Uterus (tissue), 4 donors: ENCODE measurements at places on chromosomes 1 and 21. TPM values are rescaled to one million over a fixed set of nuclear protein-coding genes. Genes with fewer than 3 reads are reported as not detected.
A peak's percentile ranks its signal among the peaks of the same experiment; 100 is the strongest.

- no peaks in the 10 kb centered on the region for H3K27me3 ChIP-seq
- H3K36me3 ChIP-seq, result no peaks in the 10 kb centered on the region
- H3K4me3 ChIP-seq, result peak overlapping the region; percentile 98
- H3K27ac ChIP-seq, result peak overlapping the region; percentile 94
Observed at GRCh38 chr1:197200272-197200899, 53.9 kb upstream of the ASPM start.

ADGRL2 gene
- total RNA-seq, result 29.1 TPM

- no peaks in the 10 kb centered on the region for H3K36me3 ChIP-seq
- no peaks in the 10 kb centered on the region for H3K4me1 ChIP-seq
- no peak overlapping the region for H3K27ac ChIP-seq
- H3K4me3 ChIP-seq, result no peak overlapping the region
Observed at GRCh38 chr1:169414952-169415351, 12.3 kb downstream of the CCDC181 start.

GRCh38 chr1:109467301-109467777 is 993 bp downstream of the SYPL2 start:
- H3K27me3 ChIP-seq, result no peaks in the 10 kb centered on the region
- peak overlapping the region; percentile 82 for H3K27ac ChIP-seq
- peak overlapping the region; percentile 50 for H3K4me3 ChIP-seq
- peak; percentile 21 for DNase-seq

DNA sequence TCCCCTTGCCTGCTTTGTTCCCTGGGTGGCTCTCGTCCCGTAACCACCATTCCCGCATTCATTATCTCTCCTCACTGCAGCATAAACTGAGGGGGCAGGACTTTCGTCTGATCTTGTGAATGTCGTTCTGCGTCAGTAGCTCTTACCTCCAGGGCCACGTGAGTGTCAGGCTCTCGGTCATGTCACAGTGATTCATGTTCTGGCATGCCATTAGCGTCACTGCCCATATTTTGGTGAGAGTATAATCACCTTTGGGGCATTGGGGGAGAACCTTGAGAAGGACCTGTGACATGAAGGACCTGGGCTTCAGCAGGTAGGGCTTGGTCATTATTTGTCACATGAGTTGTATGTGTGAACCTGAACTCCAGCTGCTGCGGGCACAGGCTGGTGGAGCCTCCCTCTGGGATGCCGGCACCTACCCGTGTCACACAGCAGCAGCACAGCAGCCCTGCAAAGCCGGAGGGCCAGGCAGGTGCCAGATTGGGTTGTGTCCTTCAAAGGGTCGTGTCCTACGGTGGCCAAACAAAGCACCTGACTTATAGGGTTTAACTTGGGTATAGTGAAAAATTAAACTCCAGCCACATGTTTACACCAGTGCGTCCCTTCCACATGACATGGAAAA is 68.5 kb downstream of the BACE2 start:
- H3K4me3 ChIP-seq, result no peak overlapping the region
- no peaks in the 10 kb centered on the region for H3K36me3 ChIP-seq
- H3K27ac ChIP-seq, result no peak overlapping the region
- no peaks in the 10 kb centered on the region for H3K27me3 ChIP-seq
- DNase-seq, result no peak

GRCh38 chr21:46003575-46004007 is 22.0 kb downstream of the COL6A1 start:
- no peaks in the 10 kb centered on the region for H3K36me3 ChIP-seq
- no peaks in the 10 kb centered on the region for H3K27me3 ChIP-seq
- no peaks in the 10 kb centered on the region for H3K4me1 ChIP-seq
- H3K27ac ChIP-seq, result no peak overlapping the region

SH2D1B gene
- not detected for total RNA-seq

- H3K4me1 ChIP-seq, result peaks cover 16% of the 10 kb centered on the region
- H3K27ac ChIP-seq, result no peak overlapping the region
- H3K36me3 ChIP-seq, result no peaks in the 10 kb centered on the region
- H3K27me3 ChIP-seq, result no peaks in the 10 kb centered on the region
- no peak overlapping the region for H3K4me3 ChIP-seq
Observed at GRCh38 chr1:59685666-59686065, 129.1 kb upstream of the HOOK1 start.

KCNJ9 gene
- not detected for total RNA-seq

DNA sequence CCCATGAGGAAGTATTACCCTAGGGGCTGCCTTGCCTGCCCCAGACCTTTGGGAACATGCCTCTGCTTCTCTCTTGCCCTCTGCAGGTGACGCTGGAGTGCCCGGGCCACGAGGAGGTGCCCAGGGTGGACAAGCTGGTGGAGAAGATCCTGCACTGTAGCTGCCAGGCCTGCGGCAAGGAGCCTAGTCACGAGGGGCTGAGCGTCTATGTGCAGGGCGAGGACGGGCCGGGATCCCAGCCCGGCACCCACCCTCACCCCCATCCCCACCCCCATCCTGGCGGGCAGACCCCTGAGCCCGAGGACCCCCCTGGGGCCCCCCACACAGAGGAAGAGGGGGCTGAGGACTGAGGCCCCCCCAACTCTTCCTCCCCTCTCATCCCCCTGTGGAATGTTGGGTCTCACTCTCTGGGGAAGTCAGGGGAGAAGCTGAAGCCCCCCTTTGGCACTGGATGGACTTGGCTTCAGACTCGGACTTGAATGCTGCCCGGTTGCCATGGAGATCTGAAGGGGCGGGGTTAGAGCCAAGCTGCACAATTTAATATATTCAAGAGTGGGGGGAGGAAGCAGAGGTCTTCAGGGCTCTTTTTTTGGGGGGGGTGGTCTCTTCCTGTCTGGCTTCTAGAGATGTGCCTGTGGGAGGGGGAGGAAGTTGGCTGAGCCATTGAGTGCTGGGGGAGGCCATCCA is 7.8 kb upstream of the HTR6 start:
- H3K4me3 ChIP-seq, result no peak overlapping the region
- H3K27me3 ChIP-seq, result no peaks in the 10 kb centered on the region
- no peak for DNase-seq
- no peaks in the 10 kb centered on the region for H3K4me1 ChIP-seq
- no peaks in the 10 kb centered on the region for H3K36me3 ChIP-seq
- no peak overlapping the region for H3K27ac ChIP-seq

GRCh38 chr1:195082183-195082582 is 1526.1 kb downstream of the KCNT2 start:
- no peaks in the 10 kb centered on the region for H3K27me3 ChIP-seq
- H3K4me1 ChIP-seq, result no peaks in the 10 kb centered on the region
- H3K36me3 ChIP-seq, result no peaks in the 10 kb centered on the region
- DNase-seq, result no peak

- H3K27ac ChIP-seq, result no peak overlapping the region
- no peaks in the 10 kb centered on the region for H3K27me3 ChIP-seq
- no peaks in the 10 kb centered on the region for H3K36me3 ChIP-seq
- H3K4me1 ChIP-seq, result no peaks in the 10 kb centered on the region
Observed at GRCh38 chr1:28078680-28079626, 9.5 kb downstream of the EYA3 start.

DNA sequence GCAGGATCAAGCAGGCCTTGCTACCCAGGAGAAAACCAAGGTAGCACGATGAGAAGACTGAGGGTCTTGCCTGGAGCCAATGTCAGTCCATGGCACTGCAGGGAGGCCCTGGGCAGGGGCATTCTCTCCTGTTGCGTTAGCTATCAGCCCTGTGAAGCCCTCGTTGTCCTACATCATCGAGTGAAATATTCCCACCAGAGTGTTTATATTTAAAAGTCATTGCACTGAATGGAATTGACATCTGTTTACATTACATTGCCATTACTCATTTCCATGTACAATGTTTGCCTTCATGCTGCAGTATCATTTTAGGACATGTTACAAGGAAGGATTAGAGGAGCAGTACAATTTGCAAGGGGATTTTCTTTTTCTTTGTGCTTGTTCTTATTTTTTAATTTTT is 243.9 kb downstream of the KAZN start:
- no peaks in the 10 kb centered on the region for H3K27me3 ChIP-seq
- no peaks in the 10 kb centered on the region for H3K36me3 ChIP-seq
- no peak for DNase-seq
- no peak overlapping the region for H3K4me3 ChIP-seq
- no peak overlapping the region for H3K27ac ChIP-seq
- no peaks in the 10 kb centered on the region for H3K4me1 ChIP-seq

DNA sequence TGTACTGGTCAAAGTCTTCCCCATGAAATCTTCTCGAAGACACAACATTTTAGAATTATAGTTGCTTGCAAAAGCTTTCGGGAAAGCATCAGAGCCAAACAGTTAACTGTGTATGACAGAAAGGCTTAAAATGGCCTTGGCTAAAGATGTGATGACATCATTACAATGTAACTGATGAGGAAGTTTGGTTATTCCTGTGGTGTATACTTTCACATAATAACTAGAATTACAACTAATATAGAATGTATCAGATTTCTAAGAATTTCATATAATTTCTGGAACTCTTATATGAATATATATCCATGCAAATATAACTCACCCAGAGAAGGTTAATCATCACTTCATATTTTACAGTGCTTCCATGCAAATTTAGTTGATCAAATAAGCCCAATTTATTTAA is 8.4 kb downstream of the TP73 start:
- no peak overlapping the region for H3K4me3 ChIP-seq
- no peak overlapping the region for H3K27ac ChIP-seq
- DNase-seq, result no peak
- H3K36me3 ChIP-seq, result no peaks in the 10 kb centered on the region

FOXD2 gene
- total RNA-seq, result 0.62 TPM

KIAA1614 gene
- 2.4 TPM for total RNA-seq

DNA sequence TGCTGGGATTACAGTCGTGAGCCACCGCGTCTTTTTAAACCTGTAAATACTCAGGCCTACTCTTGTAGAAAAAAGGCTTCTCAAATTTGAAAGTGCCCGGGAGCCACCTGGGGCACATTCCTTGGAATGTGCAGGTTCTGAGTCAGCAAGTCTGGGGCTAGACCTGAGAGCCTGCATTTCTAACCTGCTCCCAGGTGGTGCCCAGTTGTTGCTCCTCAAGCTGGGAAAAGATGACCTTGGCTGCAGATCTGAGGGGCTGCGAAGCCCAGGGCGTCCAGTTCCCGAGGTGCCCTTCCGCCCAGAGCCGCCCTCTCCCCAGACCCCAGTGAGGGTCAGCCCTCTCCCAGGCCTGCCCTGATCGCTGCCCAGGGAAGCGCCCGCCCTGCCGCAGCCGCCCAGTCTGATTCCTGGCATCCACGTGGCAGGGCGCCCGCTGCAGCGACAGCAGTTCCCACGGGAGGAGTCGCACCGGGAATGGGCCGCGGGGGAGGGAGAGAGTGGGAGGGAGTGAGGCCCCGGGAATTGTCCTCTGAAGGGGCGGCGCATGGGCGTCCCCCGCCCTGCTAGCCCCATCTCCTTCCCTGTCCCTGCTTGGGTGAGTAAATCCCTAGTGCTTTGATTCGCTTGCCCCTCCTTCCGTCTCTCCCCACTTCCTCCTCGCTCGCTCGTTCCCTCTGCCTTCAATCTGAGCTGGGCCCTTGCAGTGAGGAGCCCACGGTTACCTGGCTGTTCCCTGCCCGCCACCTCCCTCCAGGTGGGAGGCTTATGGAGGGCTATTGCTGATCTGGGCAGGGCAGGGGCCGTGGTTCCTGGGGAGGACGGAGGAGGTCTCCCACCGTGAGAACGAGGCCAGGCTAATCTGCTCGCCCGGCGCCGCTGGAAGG is 18.8 kb upstream of the TENT5B start:
- peak overlapping the region; percentile 60 for H3K27ac ChIP-seq
- peak; percentile 77 for DNase-seq
- H3K36me3 ChIP-seq, result no peaks in the 10 kb centered on the region
- H3K4me1 ChIP-seq, result no peaks in the 10 kb centered on the region

GRCh38 chr1:173853074-173853473 is 14.7 kb downstream of the GAS5 start:
- peak overlapping the region; percentile 59 for H3K27ac ChIP-seq
- DNase-seq, result no peak
- no peak overlapping the region for H3K4me3 ChIP-seq

KCND3 gene
- 6.9 TPM for total RNA-seq
